Dermis blood vessel endothelial cell (primary cell): ENCODE measurements at places on chromosomes 11 and 22.

DNA sequence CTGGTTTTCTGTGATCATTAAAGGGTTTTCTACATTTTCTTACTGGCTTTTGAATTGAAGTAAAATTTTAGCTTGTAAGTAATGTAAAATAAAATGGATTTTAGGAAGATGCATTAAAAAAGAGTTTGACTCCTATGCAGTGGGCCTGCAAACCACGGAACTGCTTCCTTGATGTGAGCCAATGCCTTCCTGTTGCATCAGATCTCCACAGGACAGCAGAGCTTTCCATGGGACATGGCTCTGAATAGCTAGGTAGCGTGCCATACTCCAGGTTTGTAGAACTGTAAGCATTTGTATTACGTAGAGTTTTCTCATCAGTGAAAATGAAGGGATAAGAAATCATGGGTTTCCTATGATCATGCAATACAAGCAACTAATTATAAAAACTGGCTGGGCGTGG, 133.4 kb downstream of the SWAP70 start:
- no peak for DNase-seq

DNA sequence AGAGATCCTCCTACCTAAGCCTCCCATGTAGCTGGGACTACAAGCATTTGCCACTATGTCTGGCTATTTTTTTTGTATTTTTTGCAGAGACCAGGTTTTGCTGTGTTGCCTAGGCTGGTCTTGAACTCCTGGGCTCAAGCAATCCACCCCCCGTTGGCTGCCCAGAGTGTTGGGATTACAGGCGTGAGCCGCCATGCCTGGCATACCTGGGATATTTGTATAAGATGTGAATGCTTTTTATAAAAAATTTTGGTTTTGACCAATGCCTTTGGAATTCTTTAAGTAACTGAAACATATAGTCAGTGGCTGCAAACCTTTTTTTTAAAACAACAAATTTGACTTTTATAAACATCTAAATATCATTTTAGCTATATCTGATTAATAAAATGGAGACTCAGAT, 42.4 kb downstream of the ADAMTS8 start:
- DNase-seq = no peak

DNA sequence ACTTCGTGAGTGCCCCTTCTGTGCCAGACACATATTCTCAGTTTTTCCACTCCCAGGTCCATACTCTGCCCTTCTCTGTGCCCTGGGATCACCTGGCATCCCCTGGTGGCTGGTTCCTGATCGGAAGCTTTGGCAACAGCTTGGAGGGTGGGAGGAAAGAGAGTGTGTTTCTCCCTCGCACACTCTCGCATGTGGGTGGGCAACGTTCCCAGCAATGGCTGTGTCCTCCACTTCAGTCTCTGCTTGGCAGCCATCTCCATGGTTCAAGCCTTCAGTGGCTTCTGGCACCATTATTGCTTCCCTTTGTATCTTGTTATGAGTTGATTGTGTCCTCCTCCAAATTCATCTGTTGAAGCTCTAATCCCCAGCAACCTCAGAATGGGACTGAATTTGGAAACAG, 342.7 kb upstream of the SYN3 start:
- DNase-seq = no peak

DNA sequence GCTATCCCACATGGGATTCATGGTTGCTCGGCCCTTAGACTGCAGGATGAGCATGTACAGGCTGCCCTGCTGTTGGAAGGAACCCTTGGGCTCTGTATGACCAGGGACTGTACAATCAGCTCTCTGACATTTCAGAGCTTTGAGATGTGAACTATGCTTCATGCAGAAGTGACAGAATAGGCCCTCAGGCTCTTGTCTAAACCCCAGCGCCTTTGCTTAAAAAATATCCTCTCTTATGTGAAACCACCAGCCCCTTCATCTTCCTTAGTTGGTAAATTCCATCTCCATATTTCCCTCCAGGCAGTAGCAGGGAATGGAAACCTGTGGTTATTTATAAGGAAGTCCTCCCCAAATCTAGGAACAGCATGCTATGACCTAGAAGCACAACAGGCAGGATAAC, 78.9 kb upstream of the PLET1 start:
- no peak for DNase-seq

GRCh38 chr11:11142430-11142829, 210.6 kb downstream of the CSNK2A3 start:
- no peak for DNase-seq

- no peak for DNase-seq
Observed at GRCh38 chr11:2762031-2762380, 62.2 kb upstream of the KCNQ1OT1 start.

DNA sequence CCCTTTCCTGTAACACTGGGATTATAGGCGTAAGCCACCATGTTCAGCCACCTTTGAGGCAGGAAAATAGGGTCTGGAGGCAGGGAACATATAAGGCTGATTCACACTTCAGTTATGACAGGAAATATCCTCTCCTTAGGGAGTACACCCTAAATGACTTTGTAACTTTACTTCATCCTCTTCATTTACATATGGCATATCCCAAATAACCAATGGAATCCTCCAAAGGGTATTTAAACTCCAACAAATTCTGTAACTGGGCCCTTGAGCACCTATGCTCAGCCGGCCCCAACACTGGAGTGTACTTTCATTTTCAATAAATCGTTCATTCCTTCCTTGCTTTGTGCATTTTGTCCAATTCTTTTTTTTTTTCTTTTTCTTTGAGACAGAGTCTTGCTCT, 1.6 kb upstream of the KAT5 start:
- no peak for DNase-seq
